Renal pelvis (tissue), 12 donors: ENCODE measurements at places on chromosomes 5 and 9. TPM values are rescaled to one million over a fixed set of nuclear protein-coding genes. Genes with fewer than 3 reads are reported as not detected.

DNA sequence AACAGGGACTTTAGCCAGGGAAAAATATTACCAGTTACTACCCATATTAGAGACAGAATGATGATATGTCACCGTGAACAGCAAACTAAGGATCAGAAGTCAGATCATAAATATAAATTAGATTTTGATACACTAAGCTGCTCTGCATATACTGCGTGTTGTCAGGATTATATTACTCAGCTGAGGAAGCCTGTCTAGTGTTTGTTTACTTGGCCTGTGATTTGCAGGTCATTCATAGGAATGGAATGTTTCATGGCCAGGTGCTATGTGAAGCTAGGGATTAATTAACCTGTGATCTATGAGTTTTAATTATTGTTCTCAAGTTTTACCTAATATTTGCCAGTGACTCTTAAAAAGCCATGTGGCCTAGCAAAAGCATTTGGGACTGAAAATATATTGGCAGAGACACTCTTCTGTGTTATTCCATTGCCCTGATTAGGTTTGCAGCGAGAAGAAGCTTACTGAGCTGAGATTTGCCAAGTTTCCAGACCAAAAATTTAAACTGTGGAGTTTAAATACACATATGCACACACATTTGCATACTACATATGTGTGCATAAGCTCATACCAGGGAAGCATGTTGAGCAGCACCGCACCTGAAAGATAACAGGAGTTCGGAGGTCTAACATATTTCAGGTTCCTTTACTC, 496.3 kb upstream of the GRIA1 start:
- no peak for DNase-seq

Gene NMUR2
- 0.22 TPM for polyA plus RNA-seq

Gene NRARP
- polyA plus RNA-seq = 8.5 TPM

DNA sequence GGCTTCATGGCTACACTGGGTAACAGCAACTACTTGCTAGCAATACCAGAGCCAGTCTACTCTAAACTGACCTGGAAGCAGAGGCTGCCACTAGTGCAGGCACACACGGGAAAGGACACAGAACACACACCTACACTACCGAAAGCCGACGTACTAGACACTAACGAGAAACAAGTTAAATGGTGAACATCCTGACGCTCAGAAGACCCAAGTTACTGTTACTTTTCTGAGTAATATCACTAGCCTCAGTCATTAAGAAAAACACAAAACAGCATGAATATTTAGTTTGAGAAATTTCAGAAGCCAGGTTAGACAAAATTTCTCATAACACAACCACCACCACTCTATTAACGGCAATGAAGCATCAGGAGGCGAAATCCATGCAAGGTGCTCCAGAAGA, 44.5 kb downstream of the CAMSAP1 start:
- DNase-seq = no peak

DNA sequence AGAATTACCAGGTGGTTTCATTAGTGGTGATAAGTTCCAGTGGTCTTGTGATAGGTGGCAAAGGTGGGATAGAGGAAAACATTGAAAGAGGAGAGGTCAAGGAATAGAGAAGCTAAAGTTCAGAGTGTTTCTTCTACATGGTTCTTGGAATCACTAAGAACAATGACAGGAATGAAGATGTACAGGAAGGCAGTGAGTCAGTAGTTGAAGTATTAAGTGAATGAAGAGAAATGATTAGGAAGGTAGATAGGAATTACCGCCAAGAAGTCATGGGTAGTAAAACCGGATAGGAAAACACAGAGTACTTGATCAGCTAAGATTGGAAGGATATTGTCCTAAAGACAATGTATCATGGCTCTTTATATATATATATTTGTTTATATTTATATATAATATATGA, 37.9 kb upstream of the RASA1 start:
- no peak for DNase-seq

- no peak for DNase-seq
Observed at GRCh38 chr9:132487351-132487791, 77.4 kb downstream of the CFAP77 start.

Gene PCDHGA3
- 4.5 TPM for polyA plus RNA-seq

DNA sequence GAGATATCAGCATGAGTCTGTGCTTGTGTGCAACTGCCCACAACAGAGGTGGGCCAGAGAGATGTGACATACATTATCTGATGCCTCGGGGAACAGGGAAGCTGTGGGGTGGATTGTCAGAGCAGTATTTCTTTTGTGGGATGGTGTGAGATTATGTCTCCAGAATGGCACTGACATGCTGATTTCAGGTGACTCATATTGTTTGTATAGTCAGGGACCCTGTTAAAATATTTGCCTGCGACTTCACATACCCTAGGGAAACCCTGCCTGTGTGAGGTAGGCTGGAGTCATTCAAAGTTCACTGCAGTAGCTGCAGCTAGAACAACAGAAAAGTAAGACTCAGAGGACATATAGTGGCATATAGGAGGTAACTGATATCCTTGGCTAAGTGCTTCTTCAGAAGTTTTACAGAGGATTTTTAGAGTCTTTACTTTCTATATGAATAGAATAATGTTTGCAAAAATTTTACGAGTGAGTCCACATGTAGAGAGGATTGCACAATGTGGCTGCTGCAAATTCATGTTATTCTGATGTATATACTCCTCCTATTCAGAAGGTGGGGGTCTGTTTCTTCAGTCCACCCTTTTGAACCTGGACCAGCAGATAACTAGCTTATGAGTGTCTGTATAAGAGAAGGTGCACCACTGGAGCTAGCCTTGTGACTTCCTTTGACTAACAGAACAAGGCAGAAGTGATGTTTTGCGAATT, 89.3 kb downstream of the MACIR start:
- peak; percentile 12 for DNase-seq

Gene SPATA31D3
- polyA plus RNA-seq = not detected

DNA sequence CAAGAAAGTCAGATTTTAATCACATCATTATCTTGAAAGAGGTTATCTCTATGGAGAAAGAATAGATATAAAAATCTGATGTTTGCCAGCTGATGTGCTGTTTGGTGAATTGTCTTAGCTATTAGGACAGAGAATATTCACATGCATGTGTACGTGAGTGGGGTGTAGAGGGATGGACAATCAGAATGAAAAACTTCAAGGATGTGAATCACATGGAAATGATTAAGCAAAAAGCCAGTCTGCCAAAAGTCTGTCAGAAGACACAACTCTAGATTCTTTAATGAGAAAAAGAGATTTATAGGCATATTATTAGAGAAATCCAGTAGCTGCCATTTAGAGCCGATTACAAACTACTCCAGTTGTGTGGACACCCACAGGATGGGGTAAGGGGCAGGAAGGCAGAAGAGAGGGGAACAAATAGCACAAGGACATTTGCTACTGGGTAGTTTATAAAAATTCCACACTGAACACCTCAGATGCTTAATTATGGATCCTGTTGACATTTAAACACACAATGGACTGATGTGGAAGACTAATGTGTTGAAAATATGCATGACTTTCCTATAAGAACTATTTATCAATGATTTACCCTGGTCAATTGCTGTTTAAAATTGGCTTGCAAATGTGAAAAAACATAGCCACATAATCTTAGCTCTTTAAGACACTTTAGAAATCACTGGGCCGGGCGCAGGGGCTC, 127.4 kb downstream of the PTTG1 start:
- DNase-seq = no peak

GRCh38 chr9:120256146-120256545, 323.8 kb downstream of the CDK5RAP2 start:
- no peak for DNase-seq

Gene GKAP1
- 20.3 TPM for polyA plus RNA-seq

DNA sequence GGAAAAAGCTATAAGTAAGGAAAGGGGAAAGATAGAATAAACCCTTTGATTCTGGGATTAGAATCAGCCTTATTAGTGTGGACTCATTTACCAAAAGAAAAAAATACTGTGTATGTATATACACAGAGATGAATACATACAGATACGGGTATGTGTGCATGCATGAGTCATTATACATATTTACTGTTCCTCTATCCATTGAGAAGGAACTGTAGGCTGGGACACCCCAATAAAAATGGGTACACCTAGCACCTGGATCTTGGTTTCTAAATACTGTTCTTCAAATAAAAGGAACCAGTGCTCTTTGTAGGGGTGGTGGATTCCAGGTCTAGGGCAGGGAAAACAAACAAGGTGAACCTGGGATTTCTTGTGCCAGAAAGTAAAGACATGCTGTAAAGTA, 48.3 kb downstream of the WHRN start:
- no peak for DNase-seq

Gene GPRIN1
- polyA plus RNA-seq = 1.9 TPM

- no peak for DNase-seq
Observed at GRCh38 chr9:133349965-133350616, 2.1 kb downstream of the RPL7A start.

DNA sequence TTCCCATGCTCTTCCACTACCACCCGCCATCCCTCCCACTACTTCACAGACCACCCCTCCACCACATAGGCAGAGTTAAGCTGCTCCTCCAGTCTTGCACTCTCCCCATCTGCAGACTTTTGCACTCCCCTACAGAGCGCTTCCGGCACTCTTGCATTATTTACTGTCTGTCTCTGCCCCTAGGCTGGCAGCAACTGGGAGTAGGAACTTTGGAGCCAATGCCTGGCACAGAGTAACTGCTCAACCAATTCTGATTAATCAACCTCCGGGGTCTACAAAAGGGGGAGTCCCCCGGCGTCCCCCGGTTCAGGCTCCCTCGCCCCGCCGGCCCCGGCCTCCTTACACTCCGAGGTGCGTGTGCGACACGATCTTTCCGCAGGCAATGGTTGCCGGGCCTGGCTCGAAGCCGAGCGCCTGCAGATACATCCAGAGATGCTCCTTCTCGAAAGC, 498 bp downstream of the HAUS6 start:
- peak; percentile 34 for DNase-seq

GRCh38 chr5:85108471-85108870, 723.8 kb upstream of the EDIL3 start:
- no peak for DNase-seq
